ENCODE measurements at places on chromosomes 13 and 19.
A peak's percentile ranks its signal among the peaks of the same experiment; 100 is the strongest.

- no peak for DNase-seq
These were observed 48.6 kb downstream of the ZNF91 start for GRCh38 chr19:23346696-23347095.

DNA sequence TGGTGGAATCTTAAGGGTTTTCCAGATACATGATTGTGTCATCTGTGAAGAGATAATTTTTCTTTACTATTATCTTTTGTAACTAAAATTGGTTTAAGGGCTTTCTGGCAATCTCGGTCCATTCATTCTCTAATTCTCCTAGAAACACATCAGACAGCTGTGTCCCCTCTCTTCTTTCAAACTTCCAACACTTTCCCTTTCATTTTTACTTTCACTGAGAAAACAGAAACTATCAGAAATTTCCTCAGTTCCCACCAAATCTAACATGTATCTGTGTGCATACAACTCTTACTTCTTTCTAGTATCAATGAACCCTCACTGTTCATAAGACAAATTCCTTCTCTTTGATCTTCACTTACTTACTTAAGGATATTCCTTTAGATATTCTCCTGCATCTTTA is 40.2 kb downstream of the KCNRG start:
- no peak for DNase-seq

DNA sequence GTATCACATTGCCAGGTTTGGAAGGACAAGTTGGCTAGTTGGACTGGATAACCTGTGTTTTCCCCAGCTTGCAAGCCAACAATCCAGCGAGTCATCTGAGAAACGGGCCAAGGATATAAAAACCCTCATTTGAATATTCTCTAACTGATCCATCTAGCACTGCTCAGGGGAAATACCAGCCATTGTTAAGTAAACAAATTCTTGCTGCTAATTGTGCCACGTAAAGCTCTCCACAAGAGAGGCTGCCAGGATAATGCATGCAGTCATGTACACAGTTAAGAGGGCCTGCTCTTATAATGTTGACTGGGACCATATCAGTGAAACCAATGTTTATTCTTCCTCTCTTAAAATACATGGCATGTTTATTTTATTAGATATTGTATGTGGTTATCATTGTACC is 663.2 kb upstream of the SGCG start:
- DNase-seq, result no peak

GRCh38 chr13:106433066-106433465 is 102.4 kb downstream of the EFNB2 start:
- no peak for DNase-seq

DNA sequence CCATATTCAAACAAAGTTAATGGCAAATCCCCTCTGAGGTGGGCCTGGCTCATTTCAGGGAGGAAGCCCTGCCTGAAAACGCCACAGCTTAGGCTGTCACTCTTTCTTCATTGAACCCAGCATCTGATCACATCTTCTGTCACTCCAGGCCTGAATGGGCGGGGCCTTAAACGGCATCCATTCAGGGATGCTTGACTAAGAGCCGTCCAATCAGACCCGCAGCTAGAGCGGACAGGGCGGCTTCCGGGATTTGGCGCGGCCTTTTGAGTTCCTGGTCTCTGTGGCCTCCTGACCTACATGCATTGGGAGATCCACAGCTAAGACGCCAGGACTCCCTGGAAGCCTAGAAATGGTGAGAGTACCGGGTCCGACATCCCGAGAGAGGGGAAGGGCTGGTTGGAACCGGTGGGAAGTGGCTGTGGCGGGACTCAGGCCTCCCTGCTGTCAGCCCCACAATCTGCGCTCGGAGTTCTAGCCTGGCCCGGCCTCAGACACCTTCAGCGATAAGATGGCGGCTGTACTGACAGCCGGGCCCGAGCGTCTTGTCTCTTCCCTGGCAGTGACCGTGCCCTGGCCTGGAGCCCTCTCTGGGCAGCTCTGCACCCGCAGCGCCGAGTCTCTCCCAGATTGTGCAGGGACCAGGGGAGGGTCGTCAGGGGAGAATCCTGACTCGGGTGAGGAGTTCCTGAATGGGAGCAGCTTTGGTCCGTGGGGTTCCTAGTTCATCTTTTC is at the start of gene ZNF723:
Gene ZNF723 (plus strand): TSS at position 261 of the 732 bp plus-strand sequence. CDS start 89 bp downstream, at position 350.
- no peak for DNase-seq

GRCh38 chr13:71866335-71867130 is 471 bp downstream of the DACH1 start:
- DNase-seq, result peak; percentile 13

- DNase-seq, result no peak
These were observed 23.9 kb upstream of the CEBPG start for GRCh38 chr19:33349319-33350289.

DNA sequence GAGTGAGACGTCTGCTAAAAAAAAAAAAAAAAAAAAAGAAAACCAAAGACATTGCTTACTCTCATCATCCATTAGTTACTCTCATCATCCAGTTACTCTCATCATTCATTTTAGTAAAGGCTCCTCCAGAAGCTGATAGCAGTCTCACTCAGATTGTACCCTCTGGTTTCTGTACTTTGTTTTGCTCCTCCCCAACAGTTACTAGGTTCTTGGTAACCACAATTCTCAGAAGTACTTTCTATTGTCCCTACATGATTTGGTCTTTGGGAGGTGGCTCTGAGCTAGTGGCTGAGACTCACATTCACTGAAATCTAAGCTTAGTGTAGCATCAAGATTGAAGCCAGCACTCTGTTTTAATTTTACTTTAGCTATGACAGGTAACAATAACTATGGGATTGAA is 14.3 kb downstream of the ERICH4 start:
- DNase-seq, result no peak

DNA sequence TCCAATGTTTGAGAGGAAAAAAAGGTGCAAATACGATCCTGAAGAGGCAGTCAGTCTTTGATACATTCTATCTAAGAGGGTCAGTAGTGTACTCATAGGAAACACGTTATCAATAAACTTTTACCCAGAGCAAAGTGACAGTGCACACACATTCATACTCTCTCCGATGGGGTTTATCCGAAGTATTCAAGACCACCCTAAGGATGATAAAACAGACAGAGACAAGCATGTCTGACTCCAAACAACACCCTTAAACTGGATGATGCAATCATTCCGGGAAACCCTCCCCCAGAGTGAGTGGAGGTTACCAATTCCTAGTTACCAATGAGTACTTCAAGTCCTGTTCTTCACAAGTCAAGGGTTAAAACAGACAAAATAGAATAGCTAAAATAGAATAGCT is 79.1 kb downstream of the DNAJC3 start:
- DNase-seq, result no peak

DNA sequence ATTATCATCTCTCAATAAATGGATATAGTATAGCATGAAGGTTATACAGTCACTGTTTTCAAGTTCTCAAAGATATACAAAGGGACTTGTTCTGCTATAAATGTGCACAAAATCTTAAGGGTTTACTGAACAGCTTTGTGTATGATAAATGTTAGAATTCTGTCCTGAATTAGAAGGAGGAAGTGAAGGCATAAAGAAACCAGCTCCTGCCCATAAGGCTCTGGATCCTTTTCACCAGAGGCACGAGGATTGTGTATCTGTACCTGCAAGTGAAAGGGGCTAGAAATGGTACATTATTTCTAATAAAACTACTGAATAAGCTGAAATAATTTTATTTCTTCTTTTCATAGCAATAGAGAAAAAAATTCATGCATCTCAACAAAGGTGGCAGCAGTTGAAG is 32.4 kb downstream of the PHF11 start:
- no peak for DNase-seq

- DNase-seq, result no peak
These were observed 48.3 kb downstream of the LATS2 start for GRCh38 chr13:21012841-21013681.

- no peak for DNase-seq
These were observed 289.9 kb downstream of the DIAPH3 start for GRCh38 chr13:59873856-59874255.

GRCh38 chr19:17210296-17210695 is 4.9 kb upstream of the USE1 start:
- no peak for DNase-seq

DNA sequence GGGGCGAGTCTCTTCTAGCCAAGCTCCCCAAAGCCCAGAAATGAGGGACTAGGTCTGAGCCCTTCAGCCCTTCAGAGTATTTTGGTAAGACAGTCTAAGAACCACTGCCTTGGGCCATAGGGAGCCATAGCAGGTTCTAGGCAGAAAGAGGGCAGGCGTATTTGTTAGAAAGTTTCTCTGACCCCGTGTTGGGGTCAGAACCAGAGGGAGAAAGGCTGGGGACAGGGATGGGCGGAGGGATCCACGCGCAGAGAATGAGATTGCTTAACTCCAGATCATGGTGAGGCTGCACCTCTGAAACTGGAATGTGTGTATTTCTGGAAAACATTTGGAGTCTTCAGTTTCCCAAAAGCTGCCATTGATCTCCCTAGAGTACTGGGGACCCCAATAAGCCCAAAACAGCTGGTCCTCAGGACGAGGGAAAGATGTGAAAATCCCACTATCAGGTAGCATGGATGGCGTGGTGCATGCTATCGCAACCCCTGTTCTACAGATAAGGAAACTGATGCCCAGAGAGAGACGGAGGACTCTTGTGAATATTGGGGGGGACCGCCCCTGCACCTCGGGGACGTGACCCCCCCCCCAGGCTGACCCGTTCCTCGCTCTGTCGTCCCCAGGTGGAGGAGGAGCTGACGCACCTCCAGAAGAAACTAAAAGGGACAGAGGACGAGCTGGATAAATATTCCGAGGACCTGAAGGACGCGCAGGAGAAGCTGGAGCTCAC is 703 bp upstream of the TPM4 start:
- DNase-seq, result no peak

DNA sequence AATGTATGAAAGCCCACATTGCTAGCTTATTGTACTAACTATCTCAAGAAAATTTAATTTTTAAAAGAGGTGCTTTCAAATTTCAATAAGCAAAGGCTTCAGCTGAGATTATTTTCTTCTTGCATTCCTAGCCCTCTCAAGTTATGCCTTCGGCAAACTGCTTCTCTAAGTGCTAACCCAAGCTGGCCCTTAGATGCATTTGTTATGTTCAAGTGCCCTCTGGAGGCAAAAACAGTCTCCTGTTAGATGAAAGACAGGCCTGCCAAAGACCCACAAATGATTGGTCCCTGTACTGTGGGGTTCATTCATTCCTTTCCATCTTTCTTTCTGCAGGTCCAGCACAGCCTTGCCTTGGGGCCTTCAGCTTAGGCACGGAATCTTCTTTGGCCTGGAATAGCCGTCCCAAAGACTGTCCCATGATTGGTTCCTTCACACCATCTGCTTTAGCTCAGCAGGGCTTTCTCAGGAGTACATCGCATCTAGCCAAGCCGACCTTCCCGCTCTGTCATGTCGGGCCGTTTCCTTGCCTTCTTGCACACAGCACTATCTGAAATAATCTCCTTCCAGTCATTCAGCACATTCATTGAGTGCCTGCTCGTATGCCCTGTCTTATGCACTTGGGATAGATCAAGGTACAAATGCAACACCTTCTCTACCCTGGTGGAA is 26.4 kb upstream of the TPTE2 start:
- no peak for DNase-seq

DNA sequence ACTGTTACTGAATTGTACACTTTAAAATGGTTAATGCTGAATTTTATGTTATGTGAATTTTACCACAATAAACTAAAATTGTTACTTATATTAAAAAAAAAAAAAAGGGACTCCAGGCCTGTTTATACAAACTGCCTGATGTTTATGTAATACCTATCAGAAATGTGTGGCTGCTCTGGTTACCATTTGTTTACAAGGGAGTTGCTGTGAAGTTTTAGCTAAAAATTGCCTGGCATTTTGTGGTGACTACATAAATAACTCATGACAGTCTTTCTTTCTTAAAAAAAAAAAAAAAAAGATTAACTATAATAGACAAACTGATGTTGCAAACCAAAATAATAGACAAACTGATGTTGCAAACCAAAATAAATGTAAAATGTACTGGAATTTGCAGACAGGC is 71.8 kb downstream of the CDADC1 start:
- no peak for DNase-seq

- no peak for DNase-seq
These were observed 5.6 kb downstream of the RASL11A start for GRCh38 chr13:27276188-27276587.

- peak; percentile 27 for DNase-seq
These were observed 2.4 kb downstream of the TICAM1 start for GRCh38 chr19:4829001-4829712.

DNA sequence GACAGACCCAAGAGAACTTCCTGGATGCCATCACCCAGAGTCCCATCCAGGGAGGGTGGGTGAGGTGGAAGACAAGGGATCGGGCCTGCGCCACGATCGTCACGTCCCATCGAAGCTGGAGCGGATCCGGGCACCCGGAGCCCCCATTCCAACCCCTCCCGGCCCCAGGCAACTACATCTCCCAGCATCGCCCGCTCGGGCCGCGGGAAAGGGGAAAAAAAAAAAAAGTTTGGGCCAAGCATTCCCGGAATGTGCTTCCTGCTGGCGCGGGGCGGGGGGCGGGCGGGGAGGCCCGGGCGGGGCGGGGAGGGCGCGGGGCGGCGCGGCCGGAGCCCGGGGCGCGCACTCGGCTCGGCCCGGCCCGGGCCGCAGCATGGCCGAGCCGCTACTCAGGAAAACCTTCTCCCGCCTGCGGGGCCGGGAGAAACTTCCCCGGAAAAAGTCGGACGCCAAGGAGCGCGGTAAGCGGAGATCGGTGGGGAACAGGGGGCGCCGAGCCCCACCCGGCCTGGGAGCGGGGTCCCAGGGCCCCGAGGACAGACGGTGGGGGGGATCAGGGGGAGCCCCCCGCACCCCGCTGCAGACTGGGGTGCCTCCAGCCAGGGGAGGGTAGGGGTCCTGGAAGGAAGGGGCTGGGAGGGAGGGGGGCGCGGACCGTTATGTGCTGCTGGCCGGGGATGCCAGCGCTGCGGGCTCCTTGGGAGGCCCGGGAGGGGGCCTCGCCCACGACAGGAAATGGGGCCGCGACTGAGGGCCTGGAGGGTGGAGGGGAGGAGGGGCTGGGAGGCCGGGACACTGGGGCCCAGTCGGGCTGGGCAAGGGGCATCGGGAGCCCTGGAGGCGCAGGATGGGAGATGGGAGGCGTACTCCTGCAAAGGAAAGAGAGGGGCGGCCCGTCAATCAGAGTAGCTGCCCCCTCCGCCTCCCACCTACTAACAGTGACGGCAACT is at the start of gene SYDE1:
Gene SYDE1 (plus strand): TSS at position 341 of the 950 bp plus-strand sequence. CDS start 33 bp downstream, at position 374.
- DNase-seq, result no peak

GRCh38 chr13:102295316-102296048 is 106.4 kb downstream of the FGF14 start:
- no peak for DNase-seq

DNA sequence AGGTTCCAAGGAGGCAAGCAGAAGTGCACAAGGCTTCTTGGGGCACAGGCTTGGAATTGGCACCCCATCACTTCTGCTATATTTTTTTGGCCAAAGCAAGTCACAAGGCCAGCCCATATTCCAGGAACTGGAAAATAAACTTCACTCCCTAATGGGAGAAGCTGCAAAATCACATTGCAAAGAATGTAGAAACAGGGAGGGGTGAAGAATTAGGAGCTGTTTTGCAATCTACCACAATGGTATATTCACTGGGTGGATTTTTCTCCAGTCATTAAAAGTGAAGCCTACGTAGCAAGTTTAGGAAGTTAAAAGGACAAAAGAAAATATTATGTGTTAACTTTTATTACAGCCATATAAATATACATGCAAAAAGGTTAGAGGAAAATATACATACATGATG is 464.8 kb downstream of the COG6 start:
- DNase-seq, result no peak

- DNase-seq, result no peak
These were observed 25.4 kb upstream of the OR10H1 start for GRCh38 chr19:15840833-15841232.
